SHP77 treated with DMSO at 0.1 percent for 48 hours (cell line): ENCODE measurements at places on chromosomes 4 and X.

DNA sequence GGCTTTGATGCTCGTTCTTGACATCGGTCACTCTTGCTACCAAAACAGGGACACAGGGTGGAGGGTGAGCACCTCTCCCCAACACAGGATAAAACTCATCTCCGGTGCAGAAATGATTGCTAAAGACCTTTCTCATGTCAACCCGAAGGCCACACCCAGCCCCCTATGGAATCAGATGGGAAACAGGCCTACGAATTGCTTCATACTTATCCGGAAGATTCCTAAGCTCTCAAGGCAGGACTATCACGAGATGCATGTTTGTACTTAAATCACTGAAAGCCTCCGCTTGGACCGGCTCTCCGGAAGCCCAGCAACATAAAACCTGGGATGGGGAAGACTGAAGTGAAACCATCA, 74.9 kb downstream of the MTMR1 start:
- no peak for DNase-seq

DNA sequence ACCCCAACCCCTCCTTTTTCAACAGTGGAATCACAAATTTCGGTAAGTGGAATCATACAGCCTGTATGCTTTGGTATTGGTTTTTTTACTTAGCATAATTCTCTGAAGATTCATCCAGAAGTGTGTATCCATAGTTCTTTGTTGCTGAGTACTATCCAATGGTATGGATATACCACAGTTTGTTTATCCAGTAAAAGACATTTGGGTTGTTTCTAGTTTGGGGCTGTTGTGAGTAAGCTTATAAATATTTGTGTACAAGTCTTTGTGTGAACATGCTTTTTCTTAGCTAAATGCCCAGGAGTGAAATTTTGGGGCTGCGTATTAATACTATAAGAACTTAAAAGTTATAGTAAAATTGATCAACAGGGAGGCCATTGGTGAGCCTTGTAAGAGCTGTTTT, 57.5 kb upstream of the GC start:
- DNase-seq, result no peak

DNA sequence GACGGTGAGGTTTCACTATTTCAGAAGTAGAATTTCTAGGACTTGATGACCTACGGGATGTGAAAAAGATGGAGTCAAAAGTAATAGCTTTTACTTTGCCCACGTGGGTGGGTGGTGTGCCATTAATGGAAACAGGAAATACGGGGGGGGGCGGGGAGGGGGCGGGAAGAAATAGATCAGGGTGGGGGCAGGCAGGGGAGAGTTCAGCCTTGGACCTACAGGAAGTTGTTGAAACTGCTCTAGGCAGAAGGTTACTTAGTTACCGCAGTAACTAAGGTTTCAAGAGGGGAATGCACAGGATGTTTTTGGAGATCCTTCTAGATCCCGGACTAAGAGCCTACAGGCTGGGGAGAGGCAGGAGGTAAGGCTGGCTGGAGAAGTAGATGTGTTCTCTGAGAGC, 3.6 kb upstream of the FHL1 start:
- DNase-seq, result no peak

DNA sequence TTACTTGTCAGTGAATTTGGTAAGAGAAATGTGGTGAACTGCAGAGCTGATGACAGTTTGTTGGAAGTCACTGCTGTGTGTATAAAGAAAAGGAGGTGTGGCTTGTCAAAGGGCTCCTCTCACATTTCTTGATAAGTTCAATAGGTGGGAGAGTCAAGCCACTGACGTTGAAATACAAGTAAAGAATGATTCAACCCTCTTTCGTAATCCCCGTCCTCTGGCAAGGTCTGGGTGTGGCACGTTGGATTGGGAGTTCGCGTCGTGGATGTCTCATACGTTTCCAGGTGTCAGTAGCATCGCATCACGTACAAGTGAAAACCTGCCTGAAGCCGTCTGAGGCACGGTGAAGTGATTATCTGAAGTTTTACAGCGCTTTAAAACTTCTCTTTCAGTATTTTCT, 76.4 kb downstream of the EGF start:
- DNase-seq, result no peak

- DNase-seq, result no peak
Measured at GRCh38 chrX:1529756-1530155, 7.2 kb downstream of the P2RY8 start.
